ENCODE measurements at places on chromosomes 7 and 10. TPM values are rescaled to one million over a fixed set of nuclear protein-coding genes. Genes with fewer than 3 reads are reported as not detected.

Gene GPRIN2
- total RNA-seq: not detected

Gene SPDYE5
- not detected for total RNA-seq

Gene CTAGE8
- not detected for total RNA-seq

Gene GHRHR
- total RNA-seq: not detected

Gene ZNF479
- not detected for total RNA-seq

Gene OR2A5
- total RNA-seq: not detected

Gene SMO
- 1.2 TPM for total RNA-seq

Gene CFAP58
- 0.27 TPM for total RNA-seq

Gene AGAP5
- total RNA-seq: 4.1 TPM

Gene TRPV6
- not detected for total RNA-seq

Gene PRSS37
- not detected for total RNA-seq

Gene NPSR1
- not detected for total RNA-seq

Gene KIAA1217
- 155 TPM for total RNA-seq

Gene CHST3
- 31.6 TPM for total RNA-seq

Gene CCDC146
- 1.4 TPM for total RNA-seq

Gene GDF2
- total RNA-seq: not detected

Gene STEAP4
- total RNA-seq: 13.5 TPM

Gene RHOBTB1
- 28.1 TPM for total RNA-seq

Gene AKR1D1
- total RNA-seq: not detected

Gene OR6V1
- not detected for total RNA-seq

Gene CLRN3
- not detected for total RNA-seq

Gene MUC12
- total RNA-seq: not detected

Gene MRPS17
- total RNA-seq: 20.3 TPM

Gene NCOA4
- 173 TPM for total RNA-seq
